SK-N-MC (cell line): ENCODE measurements at places on chromosomes 3 and 15.
A peak's percentile ranks its signal among the peaks of the same experiment; 100 is the strongest.

- no peak for DNase-seq
Measured at GRCh38 chr3:148866261-148866660, 1.2 kb downstream of the CPA3 start.

DNA sequence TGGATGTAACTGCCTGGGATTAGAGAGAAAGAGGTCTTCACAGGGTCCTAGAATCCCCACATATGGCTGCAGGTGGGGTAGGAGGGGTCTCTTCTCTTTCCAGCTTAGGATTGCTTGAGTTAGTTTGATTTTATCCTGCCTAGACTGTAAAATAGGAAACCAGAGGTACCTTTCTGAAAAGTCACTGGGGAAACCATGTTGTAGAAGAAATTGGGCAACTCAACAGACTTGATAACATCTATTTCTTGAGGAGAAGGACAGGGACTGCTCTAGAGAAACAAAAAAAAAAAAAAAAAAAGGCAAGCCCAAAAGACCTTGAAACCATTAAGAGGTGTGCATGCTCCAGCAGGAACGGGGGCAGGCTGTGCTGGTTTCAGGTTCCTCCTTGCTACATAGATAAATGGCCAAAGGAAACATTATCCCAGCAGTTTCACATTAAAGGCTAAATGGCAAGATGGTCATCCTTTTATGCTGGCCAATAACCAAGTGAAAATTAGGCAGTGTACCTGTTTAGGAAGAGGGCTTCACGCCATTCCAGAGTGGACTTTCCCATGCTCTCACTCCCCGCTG lies 116.1 kb downstream of the ALDH1A2 start:
- no peak for DNase-seq

GRCh38 chr3:50743643-50744042 lies 68.9 kb downstream of the DOCK3 start:
- DNase-seq: no peak

- DNase-seq: no peak
Measured at GRCh38 chr3:32556332-32556731, 14.3 kb downstream of the DYNC1LI1 start.

- DNase-seq: peak; percentile 72
Measured at GRCh38 chr3:150216041-150216811, 191.9 kb upstream of the TSC22D2 start.

- DNase-seq: no peak
Measured at GRCh38 chr15:38398134-38398533, 55.8 kb upstream of the FAM98B start.

- DNase-seq: no peak
Measured at GRCh38 chr15:60340207-60340921, 57.4 kb downstream of the ANXA2 start.

- DNase-seq: no peak
Measured at GRCh38 chr3:123096731-123097130, 29.9 kb downstream of the PDIA5 start.
